ENCODE measurements at places on chromosomes 1 and 21.

GRCh38 chr1:226699166-226699565 is 39.9 kb downstream of the ITPKB start:
- DNase-seq: no peak

GRCh38 chr1:39901714-39902459 is at the start of gene MYCL:
Gene MYCL (minus strand): TSS chr1:39901917. CDS start chr1:39901434, 483 bp downstream.
- DNase-seq: peak; percentile 97

GRCh38 chr1:116409751-116410191 is 36.7 kb downstream of the ATP1A1 start:
- DNase-seq: no peak

DNA sequence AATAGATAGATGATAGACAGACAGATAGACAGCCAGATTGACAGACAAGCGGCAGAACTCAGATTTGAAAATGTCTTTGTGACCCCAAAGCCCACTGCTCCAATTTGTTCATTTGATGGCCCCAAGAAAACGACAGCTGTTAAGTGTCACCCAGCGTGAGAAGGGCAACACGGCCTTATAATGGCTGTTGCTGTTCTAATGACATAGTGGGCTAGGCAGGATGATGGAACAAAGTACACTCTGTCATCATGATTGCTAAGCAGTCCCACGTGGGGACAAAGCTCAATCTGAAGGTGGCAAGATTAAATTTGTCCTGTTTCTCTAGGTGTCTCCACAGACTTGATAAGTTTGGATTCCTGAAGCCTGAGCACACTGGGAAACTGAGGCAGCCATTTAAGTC is 112.9 kb downstream of the DAB1 start:
- DNase-seq: no peak

- DNase-seq: no peak
These were observed 29.6 kb upstream of the ZNF326 start for GRCh38 chr1:89965193-89965768.

GRCh38 chr1:18527514-18527913 is 46.8 kb downstream of the KLHDC7A start:
- no peak for DNase-seq

DNA sequence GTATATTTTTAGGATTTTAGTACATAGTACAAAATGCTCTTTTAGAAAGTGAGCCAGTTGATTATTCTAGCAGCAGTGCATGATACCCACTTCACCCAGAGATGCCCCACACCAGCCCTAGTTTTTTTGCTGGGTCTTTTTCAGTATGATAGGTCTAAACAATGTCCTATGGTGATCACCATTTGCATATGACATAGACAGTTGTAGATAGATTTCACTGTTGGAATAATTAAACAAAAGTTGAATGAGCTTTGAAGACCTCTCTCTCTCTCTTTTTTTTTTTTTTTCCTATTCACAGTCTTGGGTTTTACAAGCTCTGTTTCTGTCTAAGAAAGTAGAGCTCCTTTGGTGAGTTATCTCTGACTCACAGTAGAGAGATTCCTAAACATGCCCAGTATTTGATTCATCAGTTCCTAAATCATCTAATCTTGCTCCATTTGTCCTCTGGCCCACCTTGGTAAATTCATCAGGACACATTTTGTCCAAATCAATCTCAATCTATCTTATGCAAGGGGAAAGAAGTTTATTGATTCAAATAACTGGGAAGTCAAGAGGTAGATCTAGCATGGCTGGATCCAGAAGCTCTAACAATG is 44.7 kb upstream of the VAV3 start:
- DNase-seq: no peak

DNA sequence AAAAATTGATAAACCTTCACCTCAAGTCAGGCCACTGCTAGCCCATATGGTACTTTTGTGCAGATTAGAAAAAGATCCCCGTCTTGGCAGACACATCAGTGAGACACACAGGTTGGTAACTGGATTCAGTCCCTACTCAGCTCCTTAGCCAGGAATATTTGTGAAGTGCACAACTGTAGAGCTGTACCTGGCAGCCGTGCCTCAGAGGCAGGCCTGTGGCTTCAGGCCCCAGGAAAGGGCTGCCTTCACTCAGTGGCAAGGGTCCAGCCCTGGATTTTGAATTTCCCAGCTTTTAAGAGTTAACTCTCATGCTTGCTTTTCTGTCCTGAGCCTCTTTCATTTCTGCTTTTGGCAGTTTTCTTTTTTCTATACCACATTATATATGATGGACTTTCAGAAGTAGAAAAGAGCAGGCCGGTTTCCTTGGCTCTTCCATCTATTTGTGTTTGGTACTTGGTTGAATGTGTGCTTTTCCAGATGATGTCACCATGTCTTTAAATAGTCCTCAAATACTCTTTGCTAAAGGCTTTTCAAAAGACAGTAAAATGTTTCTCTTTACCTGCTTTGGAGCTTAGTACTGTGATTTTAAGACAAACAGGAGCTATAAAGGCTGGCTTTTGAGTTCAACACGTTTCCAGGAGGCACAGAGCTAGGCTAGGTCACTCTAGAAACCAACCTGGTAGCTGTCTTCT is 186.6 kb downstream of the AK5 start:
- no peak for DNase-seq

- DNase-seq: peak; percentile 92
These were observed 20.1 kb downstream of the ECE1 start for GRCh38 chr1:21270086-21270689.

DNA sequence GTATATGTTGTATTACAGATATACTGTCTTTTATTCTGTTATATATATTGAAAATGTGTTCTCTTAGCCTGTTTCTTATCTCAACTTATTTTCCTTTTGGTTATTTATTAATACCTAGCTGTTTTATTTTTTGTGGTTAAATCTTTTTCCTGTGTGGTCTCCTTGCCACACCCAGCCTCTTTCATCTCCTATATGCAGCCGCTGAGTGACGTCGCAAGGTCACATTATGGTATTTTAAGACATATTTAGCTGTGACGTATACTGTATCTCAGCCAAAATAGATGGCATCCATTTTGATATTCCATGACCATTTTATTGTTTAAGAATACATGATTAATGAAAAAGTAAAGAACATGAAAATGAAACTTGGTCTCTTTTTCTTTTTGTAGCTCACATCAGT is 29.1 kb downstream of the CENPF start:
- no peak for DNase-seq

DNA sequence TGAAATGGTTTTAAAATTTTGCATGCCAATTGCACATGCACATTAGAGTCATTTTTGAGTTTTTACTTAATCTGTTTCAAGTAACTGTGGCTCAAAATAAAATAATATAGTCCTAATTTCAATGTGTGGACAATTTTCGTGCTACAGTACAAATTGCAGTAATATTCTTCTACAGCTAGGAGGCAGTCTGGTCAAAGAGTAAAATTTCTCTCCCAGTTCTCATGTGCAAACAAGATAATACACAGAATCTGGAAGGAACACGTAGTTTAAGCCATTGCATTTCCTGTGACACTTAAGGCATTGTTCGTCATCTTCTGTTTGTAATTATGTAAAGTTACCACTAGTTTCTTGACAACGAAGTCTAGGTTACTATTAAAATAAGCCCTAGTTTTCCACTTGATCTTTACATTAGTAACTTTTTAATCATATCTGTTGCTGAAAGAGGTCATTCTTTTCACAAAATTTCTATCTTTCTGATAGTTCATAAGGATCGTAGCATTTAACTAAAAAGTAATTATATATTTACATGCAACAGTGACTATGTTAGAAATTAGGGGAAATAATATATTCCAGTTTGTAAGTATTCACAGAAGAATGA is 28.9 kb downstream of the ODR4 start:
- no peak for DNase-seq

DNA sequence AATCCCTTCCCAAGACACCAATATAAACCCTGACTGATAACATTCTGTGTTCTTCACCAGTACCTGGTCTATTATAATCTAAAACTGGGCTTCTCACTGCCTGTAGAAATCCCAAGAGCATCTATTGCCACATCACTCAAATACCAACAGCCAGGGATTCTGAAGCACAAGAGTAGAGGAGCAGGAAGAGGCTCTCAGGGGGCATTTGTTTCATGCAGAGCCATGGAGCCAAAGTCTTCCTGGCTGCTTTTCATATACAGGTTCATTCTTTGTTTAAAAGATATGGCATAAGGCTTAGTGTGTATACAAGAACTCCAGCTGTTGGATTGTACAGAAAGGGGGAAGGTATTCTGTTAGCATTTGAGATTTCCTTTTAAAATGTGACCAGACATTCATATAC is 38.2 kb upstream of the USH2A start:
- DNase-seq: no peak

DNA sequence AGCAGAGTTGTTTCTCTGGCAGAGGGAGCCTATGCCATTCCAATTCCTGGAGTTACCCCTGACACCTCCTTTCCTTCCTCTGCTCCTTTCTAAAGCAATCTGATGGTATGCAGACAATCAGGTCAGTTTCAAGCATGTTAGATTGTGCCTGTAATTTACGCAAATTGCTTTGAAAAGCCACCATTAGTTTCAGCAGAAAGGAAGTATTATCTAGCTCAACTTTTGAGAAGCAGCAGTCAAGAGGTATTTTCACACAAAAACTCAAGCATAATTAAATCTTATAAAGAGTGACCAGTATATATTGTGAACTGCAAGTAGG is 2.2 kb downstream of the ERRFI1 start:
- DNase-seq: no peak

DNA sequence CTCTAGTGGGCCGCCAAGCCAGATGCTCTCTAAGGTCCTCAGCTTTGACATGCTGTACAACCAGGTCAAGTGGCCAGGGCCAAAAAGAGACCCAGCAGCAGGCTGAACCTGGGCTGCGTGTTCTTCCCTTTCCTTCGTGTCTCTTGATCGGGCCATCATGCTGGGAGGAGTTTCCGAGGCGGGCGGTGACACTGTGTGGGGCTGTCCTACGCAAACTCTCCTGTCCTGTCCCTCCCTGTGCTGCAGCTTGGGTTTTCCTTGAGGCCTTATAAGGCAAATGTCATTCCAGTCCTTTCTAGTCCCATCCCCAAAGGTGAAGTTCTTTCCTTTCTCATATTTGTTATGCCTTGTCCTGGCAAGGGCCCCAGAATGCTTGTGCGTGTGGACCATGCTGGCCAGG is 56.7 kb downstream of the ARHGEF10L start:
- no peak for DNase-seq

DNA sequence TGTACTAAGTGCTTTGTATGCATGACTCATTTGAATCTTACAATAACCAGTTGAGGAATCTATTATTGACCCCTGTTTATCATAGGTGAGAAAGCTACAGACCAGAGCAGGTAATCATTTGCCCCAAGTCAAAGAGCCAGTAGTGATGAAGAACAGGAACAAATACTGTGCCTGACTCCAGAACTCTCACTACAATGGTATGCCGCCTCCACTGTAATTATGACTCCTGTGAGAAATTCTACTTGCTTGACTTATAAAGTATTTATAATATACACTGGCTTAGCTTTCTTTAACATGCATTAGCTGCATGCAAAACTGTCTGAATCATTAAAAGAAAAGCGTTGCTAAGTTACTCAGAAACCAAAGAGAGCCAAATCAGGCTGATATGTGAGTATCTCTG is 92.6 kb downstream of the ZNF281 start:
- DNase-seq: no peak

DNA sequence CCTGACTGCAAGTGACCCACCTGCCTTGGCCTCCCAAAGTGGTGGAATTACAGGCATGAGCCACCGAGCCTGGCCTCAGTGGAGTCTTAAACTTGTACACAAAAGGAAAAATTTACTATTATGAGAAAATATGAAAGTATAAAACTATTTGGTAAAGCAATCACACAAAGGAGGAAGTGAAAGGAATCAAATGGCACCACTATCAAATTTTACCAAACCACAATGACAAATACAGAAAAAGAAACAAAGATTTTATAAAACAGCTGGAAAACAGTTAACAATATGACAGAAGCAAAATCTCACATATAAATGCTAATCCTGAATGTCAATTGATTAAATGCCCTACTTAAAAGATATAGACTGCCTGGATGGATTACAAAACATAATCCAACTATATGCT is 42.1 kb upstream of the NEGR1 start:
- no peak for DNase-seq

DNA sequence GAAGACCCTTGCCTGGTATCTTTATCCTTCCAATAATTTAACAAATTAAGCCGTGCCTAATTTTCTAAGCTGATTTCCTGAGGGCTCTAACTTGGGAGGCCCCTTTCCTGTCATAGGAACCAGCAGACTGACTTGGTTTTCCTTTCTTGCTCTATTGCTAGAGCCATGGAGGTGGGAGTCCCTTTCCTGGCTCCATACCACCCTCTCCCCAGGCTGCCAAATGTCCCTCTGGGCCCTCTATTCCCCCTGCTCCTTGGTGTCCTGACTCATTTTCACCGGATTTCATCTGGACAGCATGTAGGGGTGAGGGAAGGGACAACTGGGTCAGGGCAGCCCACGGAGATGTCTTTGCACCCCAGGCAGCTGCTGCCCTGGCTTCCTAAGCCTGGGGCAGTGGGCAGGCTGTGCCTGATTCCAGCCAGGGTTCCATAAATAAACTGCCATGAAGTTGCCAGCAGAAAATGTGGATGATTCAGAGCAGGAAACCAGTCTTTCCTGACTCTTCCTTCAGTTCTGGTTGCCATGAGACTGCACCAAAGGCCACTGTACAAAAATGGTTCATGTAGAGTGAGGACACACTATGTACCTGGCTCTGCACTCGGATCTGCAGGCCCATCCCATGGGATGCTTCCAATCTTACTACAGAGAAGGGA is 38.0 kb upstream of the SERBP1 start:
- no peak for DNase-seq

DNA sequence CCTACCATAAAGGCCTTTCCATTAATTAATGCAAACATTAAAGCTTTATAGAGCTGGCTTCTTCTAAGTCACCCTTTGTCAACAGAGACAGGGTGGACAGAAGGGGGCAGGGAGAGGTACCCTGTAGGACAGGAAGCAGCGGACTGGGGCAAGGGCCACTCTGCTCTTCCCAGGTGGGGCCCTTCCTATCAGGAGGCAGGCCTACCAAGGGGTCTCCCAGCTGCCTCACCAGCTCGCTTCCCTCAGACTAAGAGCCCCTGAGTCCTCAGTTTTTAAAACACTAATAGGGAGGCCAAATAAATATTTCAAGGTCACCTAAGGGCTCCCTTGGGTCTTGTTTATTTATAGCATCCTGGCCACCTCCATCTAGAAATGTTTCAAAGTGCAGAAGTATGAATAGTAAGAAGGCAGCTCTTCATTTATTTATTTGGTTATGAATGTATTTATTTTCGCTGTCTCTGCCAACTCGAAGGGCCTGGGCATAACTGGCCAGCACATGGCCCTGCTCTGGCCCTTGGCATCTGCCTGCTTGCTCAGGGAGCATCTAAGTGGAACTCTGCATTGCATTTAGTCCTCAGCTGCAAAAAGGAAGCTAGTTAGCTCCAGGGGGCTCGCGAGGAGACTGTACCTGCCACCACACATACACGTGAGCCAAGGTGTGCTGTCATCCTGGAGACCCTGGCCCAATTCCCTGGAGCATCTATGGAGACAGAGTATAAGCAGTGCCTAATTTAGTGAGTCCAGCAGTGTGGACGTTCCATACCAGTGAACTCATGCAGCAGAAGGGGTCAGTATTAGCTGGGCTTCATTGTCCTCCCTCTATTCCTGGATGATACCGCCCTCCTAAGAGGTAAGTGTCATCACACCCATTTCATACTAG is 395.1 kb upstream of the VAMP3 start:
- DNase-seq: no peak

All from H9 (cell line).